ENCODE measurements at places on chromosomes 5 and 9.
A peak's percentile ranks its signal among the peaks of the same experiment; 100 is the strongest.

GRCh38 chr9:88236511-88237478 lies 98.5 kb upstream of the SPATA31C2 start:
- DNase-seq: no peak

GRCh38 chr5:111787006-111787405 lies 30.0 kb upstream of the NREP start:
- no peak for DNase-seq

DNA sequence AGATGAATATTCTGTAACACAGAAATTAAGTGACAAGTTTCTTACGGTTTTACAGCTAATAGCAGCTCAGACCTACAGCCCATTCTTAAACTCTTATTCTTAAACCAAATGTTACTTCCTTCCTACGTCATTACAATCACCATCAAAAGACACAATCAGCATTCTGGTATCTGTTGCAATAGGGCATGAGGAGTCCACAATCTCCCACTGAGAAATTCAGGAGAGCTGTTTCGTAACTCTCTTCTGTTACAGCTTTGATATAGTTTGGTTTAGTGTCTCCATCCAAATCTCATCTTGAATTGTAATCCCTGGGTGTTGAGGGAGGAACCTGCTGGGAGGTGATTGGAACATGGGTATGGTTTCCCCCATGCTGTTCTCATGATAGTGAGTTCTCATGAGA lies 163.4 kb downstream of the GAS1 start:
- DNase-seq: no peak

DNA sequence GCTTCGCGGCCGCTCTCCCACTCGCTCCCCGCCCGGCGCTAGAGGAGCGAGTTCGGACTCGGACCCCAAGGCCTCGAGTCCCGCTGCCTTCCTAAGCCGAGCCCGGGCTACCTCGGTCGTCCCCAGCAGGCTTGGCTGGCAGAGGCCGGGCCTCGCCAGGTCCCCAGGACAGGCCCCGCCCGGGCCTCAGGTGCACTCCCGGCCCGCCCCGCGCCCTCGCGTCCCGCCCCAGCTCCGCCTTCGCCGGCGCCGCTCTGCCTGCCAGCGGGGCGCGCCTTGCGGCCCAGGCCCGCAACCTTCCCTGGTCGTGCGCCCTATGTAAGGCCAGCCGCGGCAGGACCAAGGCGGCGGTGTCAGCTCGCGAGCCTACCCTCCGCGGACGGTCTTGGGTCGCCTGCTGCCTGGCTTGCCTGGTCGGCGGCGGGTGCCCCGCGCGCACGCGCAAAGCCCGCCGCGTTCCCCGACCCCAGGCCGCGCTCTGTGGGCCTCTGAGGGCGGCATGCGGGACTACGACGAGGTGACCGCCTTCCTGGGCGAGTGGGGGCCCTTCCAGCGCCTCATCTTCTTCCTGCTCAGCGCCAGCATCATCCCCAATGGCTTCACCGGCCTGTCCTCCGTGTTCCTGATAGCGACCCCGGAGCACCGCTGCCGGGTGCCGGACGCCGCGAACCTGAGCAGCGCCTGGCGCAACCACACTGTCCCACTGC lies at the start of gene SLC22A5:
SLC22A5 (plus strand) TSS at position 237 of the 707 bp plus-strand sequence; CDS start at position 500, 263 bp downstream.
- peak; percentile 68 for DNase-seq

GRCh38 chr9:6955251-6955921 lies 197.6 kb downstream of the KDM4C start:
- no peak for DNase-seq

GRCh38 chr9:18235181-18235908 lies 238.6 kb upstream of the ADAMTSL1 start:
- no peak for DNase-seq

DNA sequence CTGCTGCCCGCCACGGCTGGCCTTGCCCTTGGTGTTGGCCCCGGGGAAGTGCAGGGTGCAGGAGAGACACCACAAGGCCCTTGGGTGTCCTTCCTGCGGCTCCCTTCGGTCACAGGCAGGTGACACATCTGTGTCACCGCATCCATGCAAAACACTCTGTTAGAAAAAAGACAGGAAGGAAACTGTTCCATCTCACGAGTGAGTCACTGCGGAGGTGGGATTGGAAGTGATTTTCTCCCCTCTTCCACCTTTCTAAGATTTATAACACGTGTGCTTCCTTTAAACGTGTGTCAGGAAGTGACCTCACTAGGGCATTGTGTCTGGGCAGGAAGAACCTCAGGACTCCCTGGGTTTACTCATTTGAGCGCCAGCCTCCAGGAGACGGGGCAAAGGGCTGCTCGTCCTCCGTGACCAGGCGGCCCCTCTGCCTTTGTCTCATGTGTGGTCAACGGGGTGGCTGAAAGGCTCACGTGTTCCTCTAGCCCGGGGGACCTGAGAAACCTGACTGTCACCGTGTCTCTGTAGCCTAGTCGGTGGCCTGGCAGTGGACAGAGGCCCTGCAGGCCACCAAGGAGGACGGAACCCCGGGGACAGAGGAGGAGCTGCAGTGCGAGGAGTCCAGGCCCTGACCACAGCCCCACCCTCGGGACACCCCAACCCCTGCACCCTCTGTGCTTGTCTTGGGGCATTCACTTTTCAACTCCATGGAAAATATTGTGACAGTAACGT lies 4.9 kb upstream of the LCN1 start:
- no peak for DNase-seq

GRCh38 chr9:101162231-101162630 lies 133.7 kb downstream of the PLPPR1 start:
- DNase-seq: no peak

DNA sequence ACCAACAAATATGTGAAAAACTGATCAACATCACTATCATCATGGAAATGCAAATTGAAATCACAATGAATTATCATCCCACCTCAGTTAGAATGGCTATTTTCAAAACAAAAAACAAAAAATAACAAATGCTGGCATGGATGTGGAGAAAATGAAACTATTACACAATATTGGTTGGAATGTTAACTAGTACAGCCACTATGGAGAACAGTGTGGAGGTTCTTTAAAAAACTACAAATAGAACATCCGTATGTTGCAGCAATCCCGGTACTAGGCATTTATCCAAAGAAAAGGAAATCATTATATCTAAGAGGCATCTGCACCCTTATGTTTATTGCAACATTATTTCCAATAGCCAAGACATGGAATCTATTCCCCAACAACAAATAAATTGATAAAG lies 9.0 kb upstream of the IFNA5 start:
- DNase-seq: no peak

GRCh38 chr5:4817767-4818166 lies 322.4 kb upstream of the ADAMTS16 start:
- no peak for DNase-seq

DNA sequence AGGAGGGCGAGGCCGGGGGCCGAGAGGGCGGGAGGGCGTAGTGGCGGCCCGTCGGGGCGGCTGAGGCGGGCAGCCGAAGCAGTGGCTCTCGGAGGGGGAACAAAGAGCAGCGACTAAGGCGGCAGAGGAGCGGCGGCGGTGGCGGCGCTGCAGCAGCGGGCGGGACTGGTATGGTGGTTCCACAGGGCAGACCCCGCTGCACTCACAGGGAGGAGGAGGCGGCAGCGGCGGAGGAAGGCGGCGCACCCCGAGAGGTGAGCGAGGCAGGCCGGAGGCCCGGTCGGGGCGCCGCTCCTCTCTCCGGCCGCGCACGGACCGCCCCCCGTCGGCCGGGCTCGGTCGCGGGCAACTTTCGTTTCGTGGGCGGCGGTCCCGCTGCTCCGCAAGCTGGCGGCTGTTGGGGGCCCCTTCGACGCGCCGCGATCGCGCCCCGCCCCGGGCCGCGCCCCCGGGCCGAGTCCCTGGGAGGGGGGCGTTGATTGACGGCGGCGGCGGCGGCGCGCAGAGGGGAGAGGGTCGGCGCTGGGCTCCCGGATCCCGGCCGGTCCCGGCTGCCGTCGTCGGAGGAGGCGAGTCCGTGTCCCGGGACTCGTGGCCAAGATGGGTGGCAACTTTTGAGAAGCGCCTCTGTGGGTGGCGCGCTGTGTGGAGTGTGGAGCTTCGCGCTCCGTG lies 467 bp downstream of the CNOT6 start:
- DNase-seq: peak; percentile 47

DNA sequence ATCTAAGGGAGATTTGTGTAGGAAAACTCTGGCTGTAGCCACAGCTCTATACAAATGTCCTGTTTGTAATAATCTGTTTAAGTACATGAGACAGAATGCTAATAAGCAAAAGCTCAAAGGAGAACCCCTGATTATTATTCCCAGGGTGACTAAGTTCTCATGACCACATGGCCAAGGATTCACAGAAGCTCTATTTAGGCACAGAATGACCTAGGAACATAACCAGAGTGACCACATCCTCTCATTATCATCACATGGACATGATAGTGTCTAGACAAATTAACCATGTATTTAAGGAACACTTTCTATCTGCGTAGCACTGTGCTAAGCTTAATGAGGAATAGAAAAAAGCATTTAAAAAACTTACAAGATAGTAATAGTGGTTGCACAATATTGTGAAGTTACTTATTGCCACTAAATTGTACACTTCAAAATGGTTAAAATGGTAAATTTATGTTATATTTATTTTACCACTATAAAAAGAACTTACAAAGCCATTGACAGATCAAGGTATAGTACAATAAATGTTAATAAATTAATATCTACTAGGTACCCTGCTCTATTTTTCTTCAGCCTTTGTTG lies 56.3 kb downstream of the STX17 start:
- no peak for DNase-seq

GRCh38 chr9:120536949-120537640 lies 42.9 kb downstream of the CDK5RAP2 start:
- DNase-seq: no peak

- DNase-seq: no peak
Measured at GRCh38 chr9:121509180-121509579, 9.5 kb upstream of the GGTA1 start.

DNA sequence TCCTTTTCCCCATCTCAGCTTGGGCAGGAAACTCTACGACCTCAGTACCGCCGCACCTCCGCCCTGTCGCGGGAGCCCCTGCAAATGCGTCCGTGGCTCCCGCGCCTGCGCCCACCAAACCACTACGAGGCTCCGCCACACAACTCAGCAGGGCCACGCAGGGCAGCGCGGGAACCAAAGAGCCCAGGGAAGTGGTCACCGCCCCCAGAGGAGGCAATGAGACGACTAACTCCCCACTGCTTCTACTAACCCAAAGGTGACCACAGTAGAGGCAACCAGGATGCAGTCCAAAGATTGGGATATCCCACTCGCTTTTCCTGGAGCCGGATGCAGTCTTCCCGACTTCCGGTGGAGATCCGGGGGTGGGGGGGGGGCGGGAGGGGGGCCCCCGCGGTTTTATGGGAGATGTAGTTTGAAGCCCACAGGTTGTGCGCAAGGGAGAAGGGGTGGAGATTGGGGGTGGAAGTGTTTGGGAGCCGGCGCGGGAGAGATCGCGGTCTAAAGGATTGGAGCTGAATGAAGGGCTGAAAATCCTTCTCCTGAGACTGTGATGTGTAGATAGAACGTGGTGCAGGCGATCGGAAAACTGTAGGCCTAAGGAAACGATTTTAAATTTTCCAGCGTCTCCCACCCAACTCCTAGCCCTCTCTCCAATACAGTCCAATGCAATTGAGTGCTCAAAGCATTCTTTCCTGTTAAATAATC lies at the start of gene NUDT12:
NUDT12 (minus strand) TSS at position 337 of the 705 bp plus-strand sequence. CDS start 2,541 bp downstream, outside the sequence.
- DNase-seq: peak; percentile 53

GRCh38 chr9:136995362-136995761 lies 1.0 kb downstream of the CLIC3 start:
- no peak for DNase-seq

- DNase-seq: no peak
Measured at GRCh38 chr5:98637557-98637956, 135.9 kb upstream of the RGMB start.

DNA sequence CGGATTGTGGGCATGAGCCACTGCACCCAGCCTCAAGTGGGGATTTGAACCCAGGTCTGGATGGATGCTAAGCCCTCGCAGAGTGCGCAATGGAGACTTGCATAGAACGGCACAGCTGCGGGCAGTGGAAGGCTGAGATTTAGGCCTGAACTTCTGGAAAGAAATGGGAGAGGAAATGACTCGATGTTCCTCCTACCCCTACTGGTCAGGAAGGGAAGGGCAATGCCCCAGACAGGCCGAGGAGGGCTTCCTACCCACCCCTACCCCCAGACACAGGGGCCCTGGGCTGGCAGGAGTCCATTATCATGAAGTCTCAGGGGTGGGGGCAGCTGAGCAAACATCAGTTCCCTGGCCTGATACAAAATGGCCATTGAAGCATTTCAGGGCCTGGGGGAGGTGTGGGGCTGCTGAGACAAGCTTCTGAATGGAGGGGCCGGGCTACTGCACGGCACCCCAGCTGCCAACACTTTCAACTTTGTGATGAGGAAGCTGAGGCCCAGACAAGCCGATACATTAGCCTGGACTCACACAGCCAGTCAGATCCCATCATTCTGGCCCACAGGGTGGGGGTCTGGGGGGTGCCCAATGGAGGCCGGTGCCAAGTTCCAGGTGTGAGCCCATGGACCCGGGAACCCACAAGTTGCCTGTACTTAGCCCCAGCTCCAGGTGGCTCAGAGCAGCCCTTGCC lies 13.5 kb upstream of the WDR38 start:
- peak; percentile 66 for DNase-seq

GRCh38 chr5:132470010-132470392 lies 20.6 kb downstream of the IRF1 start:
- peak; percentile 29 for DNase-seq

DNA sequence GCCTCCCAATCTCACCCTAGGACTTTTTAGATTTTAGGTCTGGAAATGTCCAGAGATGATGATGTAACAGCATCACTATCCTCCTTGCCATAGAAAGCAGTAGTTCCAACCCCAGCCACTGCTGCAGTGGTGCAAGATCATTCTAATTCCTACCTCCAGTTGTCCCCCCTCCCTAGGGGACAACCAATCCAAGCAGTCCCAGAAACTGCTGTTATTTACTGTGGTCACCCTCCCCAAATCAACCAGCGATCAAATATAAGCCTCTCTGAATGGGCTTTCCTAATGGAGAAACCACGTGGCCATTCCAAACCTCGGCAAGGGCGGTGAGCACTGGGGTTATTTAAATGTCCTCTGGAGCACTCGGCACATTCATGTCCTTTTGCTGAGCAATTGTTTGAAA lies 159.8 kb downstream of the SLF1 start:
- DNase-seq: no peak

GRCh38 chr5:6202149-6202967 lies 176.0 kb downstream of the MED10 start:
- no peak for DNase-seq

- no peak for DNase-seq
Measured at GRCh38 chr5:145246961-145247744, 588.0 kb downstream of the PRELID2 start.

GRCh38 chr5:38541174-38541725 lies 15.2 kb downstream of the LIFR start:
- DNase-seq: no peak

DNA sequence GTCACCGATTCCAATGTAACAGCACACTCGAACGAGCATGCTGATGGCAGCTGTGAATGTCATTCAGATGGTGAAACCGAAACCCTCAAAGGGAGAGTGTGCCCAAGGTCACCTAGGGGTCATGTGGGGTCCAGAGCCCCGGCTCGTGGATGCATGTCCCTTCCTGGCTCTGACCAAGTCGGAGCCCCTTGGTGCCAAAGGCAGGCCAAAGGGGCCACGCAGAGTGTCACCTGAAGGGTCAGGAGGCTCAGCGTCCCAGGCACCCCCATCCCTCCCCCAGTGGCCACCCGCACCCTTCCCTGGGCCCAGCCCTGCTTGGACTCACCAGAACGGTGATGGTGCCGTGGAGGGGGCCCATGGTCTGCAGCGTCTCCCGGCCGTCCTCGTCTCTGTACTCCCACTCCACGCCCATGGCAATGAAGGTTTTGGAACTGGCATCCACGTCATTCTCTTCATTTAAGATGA lies 69.5 kb downstream of the ZNF354C start:
- DNase-seq: no peak
